NCI-H82 (cell line): ENCODE measurements at places on chromosomes 7 and 10.

DNA sequence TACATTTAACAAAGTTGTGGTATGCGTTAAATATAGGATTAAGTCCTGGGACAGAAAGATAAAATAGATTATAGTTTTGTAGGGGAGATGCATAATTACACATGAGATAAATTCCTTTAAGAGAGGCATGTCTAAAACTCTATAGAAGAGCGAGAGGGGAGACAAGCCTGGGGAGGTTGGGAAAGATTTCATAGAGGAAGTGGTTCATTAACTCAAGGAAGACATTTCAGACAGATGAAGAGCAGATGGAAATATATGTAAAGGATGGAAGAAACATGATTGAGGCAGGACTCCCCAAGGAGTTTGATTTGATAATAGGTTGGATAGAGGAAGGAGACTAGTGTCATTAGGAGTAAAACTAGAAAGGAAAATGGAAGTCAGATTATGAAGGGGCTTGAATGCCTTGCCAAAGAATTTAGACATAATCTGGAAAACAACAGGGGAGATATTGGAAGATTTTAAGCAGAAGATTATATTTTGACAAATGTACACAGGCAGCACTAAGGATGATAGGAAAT is 96.1 kb downstream of the PHTF2 start:
- no peak for DNase-seq

GRCh38 chr7:3916146-3916545 is 615.1 kb downstream of the SDK1 start:
- DNase-seq: no peak

DNA sequence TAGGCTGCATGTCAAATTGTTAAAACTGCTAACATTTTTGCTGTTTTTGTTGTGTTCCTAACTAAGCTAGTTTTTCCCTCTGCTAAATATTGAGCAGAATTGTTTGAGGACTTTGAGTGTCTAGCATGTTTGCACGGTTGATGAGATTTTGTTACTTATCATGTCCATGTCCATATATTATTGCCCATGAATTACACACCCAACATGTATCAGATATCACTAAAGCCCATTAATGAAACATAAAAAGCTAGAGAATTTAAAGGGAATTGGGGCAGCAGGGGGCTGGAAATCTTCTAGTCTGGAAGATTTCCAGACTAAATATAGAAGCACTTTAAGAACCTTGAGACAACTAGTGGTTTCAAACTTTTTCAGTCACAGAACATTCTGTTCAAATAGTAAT is 197.7 kb downstream of the SNX10 start:
- peak; percentile 11 for DNase-seq

DNA sequence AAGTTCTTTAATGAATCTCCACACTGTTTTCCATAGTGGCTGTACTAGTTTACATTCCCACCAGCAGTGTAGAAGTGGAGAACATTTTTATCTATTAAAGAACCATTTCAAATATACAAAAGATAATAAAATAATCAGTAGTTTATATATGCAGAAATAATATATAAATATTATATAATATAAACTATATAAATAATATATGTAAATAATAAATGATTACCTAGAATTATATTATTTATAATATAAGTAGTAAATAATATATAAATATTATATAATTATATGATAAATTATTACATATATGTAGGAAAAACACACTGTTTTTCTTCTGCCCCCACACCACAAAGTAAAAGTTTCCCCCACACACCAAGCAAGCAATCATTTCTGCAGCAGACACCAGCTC is 83.5 kb upstream of the NEUROD6 start:
- no peak for DNase-seq

- no peak for DNase-seq
Measured at GRCh38 chr10:58465629-58466028, 47.0 kb upstream of the BICC1 start.

DNA sequence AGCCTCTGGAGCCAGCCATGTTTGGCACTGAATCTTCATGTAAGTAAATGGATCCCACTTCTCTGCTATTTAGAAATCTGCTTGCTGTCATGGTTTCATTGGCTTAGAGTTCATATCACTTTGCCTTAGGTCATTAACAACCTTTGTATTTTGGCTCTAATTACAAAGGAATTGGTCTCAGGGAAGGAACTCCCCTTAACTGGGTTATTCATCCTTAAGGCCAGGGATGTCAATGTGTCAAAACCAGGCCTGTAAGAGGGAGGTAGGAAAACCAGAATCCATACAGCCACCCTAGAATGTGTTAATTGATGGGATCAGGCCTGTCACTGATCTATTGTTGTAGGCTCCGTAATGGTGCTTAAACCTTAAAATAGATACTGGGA is 67.3 kb downstream of the ST7 start:
- no peak for DNase-seq

DNA sequence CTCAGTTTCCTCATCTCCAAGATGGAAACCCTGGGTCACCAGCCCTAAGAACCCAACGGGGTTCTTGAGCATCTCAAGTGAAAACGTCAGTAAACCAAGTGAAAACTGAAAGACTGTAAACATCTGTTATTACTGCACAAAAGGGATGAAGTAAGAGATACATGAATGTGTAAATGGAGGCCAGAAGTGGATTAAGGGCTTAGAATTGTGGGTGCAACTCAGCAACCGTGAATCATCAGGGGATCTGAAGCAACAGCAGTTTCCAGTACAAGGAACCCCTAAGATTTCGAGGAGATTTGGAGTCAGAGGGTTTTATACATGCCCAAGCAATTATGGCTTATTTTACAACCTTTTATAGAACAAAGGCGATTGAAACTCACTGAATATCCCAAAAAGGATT is 95.7 kb upstream of the SVIL start:
- no peak for DNase-seq

- DNase-seq: no peak
Measured at GRCh38 chr7:96126382-96126781, 195.5 kb downstream of the SLC25A13 start.

DNA sequence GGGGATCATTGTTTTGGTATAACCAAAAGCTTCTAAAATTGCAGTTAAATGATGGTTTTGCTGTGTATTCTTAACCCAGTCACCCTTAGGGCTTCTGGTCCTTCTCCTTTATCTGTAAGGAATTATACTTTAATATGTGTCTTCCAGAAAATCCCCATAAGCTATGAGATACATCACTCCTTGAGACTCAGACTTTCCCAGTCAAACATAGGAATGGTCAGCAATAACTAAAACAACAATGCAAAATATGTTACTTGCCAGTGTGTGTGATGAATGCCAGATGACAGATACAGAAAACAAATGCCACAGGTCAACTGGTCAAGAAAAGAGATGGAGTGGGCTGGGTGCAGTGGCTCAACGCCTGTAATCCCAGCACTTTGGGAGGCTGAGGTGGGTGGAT is 10.1 kb downstream of the ADD3 start:
- DNase-seq: no peak

- DNase-seq: no peak
Measured at GRCh38 chr7:43467406-43467805, 115.5 kb upstream of the STK17A start.

DNA sequence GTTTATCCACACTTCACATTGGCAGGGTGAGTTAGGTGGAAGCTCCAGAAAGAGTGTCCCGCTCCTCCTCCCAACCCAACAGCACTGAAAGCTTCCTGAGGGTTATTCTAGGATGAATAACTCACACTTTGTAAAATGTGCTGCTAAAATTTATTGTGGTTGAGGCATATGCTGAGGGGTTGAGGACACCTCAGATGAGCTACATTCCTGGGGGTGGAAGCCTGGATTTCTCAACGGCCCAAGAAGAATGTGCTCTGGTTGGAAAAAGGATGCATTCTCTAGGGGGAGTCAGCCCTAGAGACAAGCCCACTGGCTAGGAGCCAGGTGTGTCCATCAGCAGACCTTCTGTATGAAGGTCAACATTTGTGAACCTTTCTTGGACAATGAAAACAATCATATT is 91.5 kb upstream of the PDE1C start:
- no peak for DNase-seq
